Stimulated activated CD8-positive, alpha-beta memory T cell treated with anti-CD3 and anti-CD28 coated beads, Interleukin-15, amount 100 ng/mL, for 48 hours (primary cell): ENCODE measurements at places on chromosomes 1 and 21.

GRCh38 chr21:45160198-45160597 lies 85.8 kb downstream of the ADARB1 start:
- no peak for DNase-seq

- peak; percentile 28 for DNase-seq
Measured at GRCh38 chr1:155858800-155859233, 550 bp upstream of the SYT11 start.

GRCh38 chr1:173276922-173277800 lies 70.0 kb upstream of the TNFSF4 start:
- DNase-seq = no peak

DNA sequence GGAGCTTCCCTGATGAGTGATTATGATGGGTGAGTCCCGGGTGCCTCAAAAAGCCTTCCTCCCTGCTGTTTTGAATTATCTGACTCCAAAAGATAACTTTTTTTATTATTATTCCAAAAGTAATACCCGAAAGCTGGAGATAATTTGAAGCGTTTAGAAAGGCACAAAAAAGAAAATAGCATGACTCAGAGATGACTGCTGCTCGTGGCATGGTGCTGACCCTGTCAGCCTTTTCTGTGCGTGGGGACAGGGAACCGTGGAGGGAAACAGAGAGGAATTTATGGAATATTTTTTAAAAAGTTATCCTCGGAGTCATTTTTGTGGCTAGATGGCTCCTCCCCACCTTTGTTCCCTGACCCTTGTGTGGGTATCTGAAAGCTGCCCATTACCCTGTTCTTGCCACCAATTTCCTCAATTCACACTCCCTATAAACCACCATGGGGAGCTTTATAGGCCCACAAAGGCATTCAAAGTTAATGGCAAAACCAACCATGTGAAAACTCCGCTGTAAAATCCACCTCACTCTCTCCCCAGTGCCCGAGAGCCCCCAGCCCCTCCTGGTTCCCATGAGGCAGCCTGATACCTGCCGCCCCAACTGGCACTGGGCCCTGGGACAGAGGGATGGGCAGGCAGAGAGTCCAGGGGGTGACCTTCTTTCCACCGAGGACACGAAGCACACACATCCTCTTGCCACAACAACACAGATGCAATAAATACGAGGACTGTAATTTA lies 37.5 kb downstream of the IGSF21 start:
- DNase-seq = no peak

GRCh38 chr1:119782631-119783325 lies 14.1 kb upstream of the HMGCS2 start:
- DNase-seq = no peak

GRCh38 chr1:7616953-7617352 lies 154.1 kb upstream of the VAMP3 start:
- no peak for DNase-seq

GRCh38 chr1:229067546-229067945 lies 203.4 kb upstream of the RAB4A start:
- no peak for DNase-seq

GRCh38 chr1:42250164-42250563 lies 84.9 kb downstream of the FOXJ3 start:
- DNase-seq = no peak

DNA sequence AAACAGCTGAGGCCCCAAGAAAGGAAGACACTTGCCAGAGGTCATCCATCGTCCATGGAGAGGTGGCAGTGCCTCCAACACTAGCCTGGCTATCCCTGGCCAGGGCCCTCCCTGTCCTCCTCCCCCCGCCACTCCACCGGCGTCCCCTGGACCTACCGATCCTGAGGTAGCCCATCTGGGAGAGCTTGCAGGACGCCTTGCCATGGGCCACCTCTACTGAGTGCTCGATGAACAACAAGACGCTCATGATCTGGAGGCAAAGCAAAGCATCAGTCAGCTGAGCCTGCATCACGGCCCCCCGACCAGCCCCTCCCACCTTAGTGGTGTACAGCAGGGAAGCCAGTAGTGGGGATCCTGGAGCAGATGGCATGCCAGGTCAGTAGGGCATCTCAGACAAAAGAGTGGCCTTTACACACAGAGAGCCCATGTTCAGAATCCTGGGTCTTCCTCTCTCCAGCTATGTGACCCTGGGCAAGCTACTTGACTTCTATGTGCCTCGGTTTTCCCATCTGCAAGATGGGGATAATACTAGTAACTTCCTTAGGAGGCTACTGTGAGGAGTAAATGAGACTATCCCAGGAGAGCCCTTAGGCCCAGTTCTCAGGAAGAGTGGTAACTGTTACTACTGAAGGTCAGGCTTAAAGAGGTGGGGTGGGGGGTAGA lies 15.1 kb downstream of the LAPTM5 start:
- DNase-seq = no peak

GRCh38 chr1:96080925-96081324 lies 640.7 kb upstream of the PTBP2 start:
- no peak for DNase-seq

DNA sequence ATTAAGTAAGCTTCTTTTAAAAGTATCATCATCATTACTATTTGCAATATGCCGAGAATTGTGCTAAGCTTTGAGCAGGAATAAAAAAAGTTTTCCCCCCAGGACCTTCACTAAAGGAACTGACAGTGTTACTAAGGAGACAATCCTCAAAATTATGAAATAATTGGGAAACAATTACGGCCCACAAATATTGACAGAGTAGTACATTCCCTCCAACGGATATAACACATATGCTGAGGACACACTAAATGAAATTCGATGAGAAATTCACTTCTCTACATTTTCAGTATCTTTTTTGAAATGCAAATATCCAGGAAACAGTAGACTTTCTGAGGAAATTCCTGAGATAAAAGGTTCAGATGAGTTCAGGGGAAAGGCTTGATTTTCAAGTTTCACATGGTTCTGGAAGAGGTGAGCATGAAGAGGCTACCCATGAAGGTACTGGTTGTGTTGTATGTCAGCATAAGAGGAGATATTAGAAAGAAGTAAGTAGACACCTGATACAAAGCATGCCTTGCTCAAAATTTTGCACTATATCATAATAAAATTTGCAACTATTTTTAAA lies 171.2 kb upstream of the NR5A2 start:
- DNase-seq = no peak

DNA sequence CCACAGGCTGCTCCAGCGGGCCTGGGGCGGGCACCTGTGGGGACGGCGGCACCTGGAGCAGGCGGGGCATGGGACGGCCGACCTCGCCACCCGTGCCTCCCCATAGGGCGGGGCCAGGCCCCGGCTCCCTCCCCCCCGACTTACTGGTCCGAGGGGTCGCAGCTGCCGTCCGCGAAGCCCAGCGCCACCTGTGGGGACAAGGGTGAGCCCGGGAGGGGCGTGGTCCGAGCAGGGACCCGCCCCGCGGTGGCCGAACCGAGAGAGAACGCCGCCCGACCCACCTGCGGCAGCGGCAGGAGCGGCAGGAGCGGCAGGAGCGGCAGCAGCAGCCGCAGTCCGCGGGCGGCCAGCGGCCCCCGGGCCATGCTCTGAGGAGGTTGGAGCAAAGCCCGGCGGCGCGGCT lies at the start of gene TMEM52:
Gene TMEM52 (minus strand): TSS at position 379 of the 403 bp plus-strand sequence. CDS start 14 bp downstream, at position 365.
- DNase-seq = no peak

DNA sequence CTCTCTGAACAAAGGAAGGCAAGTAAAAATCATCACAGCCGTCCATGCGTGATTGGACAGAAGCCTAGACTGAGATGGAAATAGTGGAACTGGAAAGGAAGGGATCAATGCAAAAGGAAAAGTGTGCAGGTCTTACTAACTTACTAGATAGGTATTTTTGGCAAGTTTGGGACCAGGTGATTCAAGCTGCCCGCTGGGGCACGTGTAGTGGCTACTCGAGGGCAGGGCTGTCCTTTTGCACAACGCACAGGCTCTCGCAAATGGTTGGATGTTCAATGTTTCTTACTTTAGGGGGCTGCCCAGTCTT lies 566 bp upstream of the ALG6 start:
- no peak for DNase-seq

- no peak for DNase-seq
Measured at GRCh38 chr1:208747979-208748378, 503.8 kb upstream of the PLXNA2 start.

DNA sequence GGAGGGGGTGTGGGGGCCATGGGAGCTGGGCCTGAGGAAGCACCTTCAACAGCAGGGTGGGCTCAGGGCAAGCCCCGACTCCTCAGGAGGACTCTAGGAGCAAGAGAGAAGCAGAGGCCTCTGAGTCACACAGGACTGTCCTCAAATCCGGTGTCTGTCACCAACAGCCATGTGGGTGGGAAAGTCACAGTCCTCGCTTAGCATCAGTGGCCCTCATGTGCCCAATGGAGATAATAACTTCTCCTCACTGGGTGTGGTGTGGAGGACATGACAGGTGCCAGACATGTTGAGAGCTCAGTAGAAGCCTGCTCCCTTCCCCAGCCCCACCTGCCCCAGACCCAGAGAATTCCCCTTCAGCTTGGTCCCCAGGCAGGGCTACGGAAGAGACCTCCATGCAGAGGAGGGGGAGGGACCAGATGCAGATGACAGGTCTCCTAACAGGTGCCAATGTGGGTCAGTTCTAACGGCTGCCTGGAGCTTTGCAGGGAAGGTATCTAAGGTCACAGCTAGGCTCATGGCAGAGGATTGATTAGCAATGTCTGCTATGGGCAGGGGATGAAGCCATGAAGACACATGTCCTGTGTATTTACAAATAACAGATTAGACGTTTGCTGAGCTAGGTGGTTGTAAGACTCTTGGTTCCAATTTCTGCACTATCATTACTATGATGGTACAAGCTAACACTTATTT lies 30.2 kb downstream of the TTC39A start:
- DNase-seq = no peak

DNA sequence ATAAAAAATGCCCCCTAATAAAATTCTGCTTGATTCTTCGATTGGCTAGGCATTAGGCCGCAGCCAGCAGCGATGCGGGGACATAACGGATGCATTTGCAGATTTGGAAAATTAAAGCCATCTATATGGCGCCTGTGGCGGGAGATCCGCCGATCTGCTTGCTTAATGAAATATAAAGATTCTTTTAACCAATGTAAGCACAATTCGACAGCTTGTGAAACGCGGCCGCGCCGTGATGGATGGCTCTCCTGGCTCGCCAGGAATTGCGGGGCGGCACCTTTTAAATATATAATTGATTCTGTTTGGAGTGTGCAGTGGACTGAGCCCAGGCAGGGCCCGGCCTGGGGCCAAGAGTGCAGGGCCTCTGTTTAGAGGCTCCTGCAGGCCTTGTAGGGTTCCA lies 8.0 kb downstream of the DMBX1 start:
- DNase-seq = no peak

GRCh38 chr1:150613061-150613920 lies 16.1 kb downstream of the ENSA start:
- peak; percentile 43 for DNase-seq

- no peak for DNase-seq
Measured at GRCh38 chr1:111792249-111792648, 36.5 kb downstream of the DDX20 start.

- no peak for DNase-seq
Measured at GRCh38 chr1:242728696-242729095, 204.2 kb upstream of the PLD5 start.

GRCh38 chr1:4397196-4397595 lies 257.2 kb upstream of the AJAP1 start:
- no peak for DNase-seq

GRCh38 chr1:58158506-58159433 lies 387.8 kb downstream of the OMA1 start:
- no peak for DNase-seq

DNA sequence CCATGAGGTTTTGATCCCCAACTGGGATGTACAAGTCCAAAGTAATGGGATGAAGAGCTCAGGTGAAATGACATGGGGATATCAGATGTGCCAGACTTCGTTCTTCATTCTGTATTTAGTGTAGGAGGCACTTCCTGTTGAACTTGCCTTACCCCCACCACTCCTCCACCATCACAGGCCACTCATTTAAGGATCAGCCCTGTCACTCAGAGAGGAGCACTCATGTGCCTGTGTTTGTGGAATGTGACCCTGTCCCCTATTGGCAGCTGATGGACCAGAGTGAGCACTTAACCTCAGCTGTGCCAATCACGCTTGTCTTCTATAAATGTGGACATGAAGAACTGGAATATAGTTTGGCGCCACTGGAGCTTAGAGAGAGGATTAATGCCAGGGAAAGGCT lies 91.4 kb upstream of the CTTNBP2NL start:
- DNase-seq = no peak

GRCh38 chr1:221310180-221310579 lies 430.9 kb downstream of the HLX start:
- DNase-seq = no peak

DNA sequence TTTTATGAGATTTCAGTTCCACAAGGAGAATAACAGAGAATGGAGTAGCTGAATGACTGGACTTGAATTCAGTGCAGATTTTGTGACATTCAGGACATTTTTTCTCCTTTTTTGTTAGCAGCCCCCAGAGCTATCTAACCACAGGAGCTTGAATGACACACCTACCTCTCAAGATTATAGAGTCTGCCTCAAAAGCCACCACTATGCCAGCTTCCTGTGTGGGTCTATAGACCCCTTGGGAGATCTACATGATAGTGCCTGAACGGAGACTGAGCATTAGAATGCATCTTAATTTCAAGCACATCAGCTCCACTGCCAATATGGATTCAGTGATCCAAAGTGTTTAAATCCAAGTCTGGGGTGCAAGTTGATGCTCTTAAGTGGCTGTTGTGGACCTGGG lies 74.4 kb upstream of the ZNF648 start:
- DNase-seq = no peak
